ENCODE measurements at places on chromosomes 3 and 15.

DNA sequence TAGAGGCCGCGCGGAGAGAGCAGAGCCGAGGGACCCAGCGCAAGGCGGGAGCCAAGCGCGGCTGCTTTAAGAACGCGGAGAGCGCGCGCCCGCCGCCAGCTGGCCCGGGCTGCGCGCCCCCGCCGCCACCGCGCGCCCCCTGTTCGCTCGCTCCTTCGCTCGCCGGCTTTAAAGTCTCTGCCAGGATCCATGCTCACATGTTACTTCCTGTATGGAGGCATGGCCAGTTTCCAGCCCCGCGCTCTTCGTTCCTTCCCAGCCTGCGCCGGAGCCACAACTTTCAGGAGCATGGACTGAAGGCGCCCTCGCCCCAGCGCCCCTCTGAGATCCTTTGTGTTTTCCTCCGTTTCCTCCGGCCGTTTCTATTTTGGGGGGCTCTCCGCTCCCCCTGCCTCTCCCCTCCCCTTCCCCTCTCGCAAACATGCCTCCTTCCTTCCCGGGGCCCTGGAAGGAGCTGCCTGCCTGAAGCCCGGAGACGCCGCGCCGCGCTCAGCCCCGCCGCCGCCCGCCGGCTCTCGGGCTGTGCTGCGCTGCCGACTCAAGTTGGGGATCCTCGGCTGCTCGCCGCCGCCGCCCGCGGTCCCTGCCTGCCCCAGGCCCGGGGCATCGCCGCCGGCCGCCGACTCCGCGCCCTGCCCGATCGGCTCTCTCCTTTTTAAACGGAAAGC, at the start of gene PTPRG:
TSS of gene PTPRG (plus strand) at position 198 of the 668 bp plus-strand sequence. CDS start 717 bp downstream, outside the sequence.
- DNase-seq = peak; percentile 92

GRCh38 chr3:128316481-128316891, 150.2 kb downstream of the DNAJB8 start:
- no peak for DNase-seq

DNA sequence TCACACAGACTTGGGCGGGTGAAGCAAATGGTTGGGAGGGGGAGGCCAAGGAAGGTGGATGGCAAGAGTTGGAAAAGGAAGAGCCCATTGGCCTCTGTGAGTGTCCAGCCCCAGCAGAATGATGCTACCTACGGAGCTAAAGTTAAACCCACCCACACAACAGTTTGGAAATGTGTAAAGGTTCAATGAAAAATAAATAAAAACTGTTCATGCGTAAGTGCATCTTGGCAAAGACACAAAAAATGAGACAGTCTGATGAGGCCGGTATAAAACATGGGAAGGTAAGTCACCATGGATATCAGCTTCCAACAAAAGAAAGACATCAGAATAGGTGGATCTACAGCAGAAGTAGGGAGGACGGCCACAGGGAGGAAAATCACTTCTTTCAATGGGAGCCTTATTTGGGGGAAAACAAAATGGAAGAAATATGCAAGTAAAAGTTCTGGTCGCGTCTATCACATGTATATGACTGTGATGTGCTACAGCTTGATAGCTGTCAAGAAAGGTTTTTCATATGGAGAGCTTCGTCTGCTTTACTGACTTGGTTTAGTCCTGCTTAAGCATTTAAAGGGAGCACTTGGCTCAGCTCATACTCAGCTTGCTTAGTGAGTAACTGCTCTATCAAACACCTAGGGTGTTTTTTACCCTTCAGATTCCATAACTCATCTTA, 82.8 kb downstream of the TIGIT start:
- no peak for DNase-seq

DNA sequence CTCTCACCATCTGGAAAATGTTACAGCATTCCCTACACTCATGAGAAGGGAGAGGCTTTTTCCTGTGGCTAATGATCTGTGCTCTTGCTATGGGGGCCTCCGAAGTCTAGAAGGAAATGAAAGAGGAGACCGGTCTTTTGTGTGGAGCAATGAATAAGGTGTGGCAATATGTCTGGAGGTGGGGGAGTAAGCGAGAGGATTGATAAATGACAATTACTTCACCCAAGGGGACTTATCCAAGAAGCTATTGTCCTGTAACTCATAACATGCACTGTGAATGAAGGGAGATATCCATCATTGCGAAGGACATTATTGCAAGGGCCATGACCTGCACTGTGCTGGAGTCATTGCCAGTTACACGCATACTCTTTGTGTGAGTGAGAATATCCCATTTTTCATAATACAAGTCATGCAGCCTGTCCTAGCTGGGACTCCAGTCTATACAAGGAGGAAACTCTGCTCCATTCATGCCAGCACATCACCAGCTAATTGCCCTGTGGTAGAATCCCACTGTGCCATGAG, 37.7 kb upstream of the SYNPR start:
- DNase-seq = no peak

GRCh38 chr15:34336991-34337556, 507 bp downstream of the SLC12A6 start:
- no peak for DNase-seq

- DNase-seq = no peak
Observed at GRCh38 chr15:74540161-74540760, 759 bp upstream of the ARID3B start.

DNA sequence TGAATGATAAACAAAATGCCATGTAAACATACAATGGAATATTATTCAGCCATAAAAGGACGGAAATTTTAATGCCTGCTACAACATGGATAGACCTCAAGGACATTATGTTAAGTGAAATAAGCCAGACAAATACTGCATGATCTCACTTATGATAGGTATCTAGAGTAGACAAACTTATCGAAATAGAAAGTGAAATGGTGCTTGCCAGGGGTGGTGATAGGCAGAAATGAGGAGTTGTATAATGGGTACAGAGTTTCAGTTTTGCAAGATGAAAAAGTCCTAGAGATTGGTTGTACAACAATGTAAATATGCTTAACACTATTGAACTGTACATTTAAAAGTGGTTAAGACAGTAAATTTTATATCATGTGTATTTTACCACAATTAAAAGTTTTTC, 287.8 kb downstream of the ERC2 start:
- no peak for DNase-seq

- peak; percentile 71 for DNase-seq
Observed at GRCh38 chr3:95460274-95460673, 1354.1 kb upstream of the EPHA6 start.

GRCh38 chr15:100769043-100769974, 110.3 kb upstream of the ALDH1A3 start:
- no peak for DNase-seq

- DNase-seq = peak; percentile 87
Observed at GRCh38 chr3:16063603-16064002, 110.9 kb upstream of the GALNT15 start.

GRCh38 chr15:82551646-82552247, 11.5 kb upstream of the RPS17 start:
- DNase-seq = no peak

- DNase-seq = no peak
Observed at GRCh38 chr3:195149292-195150030, 121.5 kb downstream of the XXYLT1 start.

- no peak for DNase-seq
Observed at GRCh38 chr3:36827133-36827532, 62.8 kb upstream of the DCLK3 start.

DNA sequence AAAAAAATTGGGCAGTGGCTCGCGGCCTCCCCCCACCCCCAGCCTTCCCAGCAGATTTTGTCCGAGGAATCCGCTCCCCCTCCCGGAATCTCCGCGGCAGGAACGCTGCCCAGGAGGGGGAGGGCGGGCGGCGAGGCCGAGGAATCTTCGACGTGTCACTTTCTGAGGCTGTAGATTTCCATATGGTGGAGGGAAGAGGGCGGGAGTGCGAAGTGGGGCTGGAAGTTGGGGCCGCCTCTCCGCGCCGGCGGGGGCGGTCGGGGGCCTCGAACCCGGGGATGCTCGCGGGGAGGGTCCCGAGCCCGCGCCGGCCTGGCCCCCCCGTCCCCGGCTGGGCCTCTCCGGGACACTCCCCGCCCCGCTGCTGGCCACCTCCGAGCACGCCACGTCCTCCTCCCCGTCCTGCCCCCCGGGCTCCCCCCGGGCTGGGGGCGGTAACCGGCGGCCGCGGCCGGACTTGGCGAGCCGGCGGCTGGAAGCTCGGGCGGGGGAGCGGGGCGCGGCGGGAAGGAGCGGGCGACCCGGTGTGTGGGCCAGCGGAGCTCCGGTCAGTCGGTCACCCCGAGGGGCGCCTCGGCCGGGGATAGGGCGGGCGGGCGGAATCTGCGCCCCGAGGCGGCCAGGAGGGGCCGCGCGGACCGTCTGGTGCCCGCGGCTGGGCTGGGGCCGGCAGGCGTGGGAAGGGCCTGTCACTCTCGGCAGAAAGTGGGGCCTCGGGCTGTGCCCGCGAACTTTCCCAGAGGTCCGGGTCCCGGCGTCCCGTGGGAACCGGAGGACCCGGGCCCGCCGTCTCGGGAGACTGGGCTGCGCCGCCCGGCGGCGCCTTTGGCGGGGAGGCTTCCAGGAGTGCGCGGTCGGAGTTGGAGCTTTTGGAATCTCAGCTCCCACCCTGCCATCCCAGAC, 951 bp downstream of the FNDC3B start:
- peak; percentile 80 for DNase-seq

DNA sequence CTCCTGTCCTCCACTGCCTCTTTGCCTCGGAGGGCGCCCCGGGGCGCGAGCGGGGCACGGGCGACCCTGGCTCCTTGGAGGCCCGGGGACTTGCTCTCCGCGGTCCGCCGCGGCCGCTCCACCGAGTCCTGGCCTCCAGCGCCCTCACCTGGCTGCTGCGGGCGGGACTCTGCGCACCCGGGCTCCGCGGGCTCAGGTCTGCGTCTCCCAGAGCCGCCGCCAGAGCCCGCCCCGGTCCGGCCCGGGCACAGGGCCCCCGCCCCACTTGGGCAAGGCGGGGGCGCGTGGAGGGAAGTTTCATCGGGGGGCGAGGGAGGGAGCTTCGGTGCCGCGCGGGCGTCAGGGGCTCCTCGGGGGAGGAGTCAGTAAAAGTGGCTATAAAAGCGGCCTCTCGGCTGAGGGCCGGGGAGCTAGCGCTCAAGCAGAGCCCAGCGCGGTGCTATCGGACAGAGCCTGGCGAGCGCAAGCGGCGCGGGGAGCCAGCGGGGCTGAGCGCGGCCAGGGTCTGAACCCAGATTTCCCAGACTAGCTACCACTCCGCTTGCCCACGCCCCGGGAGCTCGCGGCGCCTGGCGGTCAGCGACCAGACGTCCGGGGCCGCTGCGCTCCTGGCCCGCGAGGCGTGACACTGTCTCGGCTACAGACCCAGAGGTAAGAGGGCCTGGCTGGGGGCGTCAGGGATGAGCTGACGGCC, at the start of gene CEMIP:
TSS of gene CEMIP (plus strand) at position 407 of the 694 bp plus-strand sequence. CDS start 94,510 bp downstream, outside the sequence.
- DNase-seq = peak; percentile 93

DNA sequence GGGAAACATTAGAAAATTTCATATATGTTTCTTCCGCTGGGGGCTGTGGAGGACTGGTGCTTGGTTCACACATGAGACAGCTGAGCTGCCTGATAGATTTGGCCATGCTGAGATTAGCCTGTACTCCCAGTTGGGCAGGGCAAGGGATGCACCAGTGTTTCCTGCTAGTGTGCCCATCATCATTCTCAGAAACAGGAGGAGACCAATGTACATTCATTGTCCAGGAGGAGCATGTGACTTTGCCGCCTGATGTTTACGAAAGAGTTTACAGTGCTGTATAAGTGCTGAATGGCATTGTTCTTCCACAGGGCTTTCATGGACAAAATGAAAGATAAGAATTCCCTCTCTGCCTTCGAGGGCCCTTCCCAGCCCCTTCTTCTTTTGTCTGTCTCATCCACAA, 311.1 kb upstream of the THBS1 start:
- no peak for DNase-seq

DNA sequence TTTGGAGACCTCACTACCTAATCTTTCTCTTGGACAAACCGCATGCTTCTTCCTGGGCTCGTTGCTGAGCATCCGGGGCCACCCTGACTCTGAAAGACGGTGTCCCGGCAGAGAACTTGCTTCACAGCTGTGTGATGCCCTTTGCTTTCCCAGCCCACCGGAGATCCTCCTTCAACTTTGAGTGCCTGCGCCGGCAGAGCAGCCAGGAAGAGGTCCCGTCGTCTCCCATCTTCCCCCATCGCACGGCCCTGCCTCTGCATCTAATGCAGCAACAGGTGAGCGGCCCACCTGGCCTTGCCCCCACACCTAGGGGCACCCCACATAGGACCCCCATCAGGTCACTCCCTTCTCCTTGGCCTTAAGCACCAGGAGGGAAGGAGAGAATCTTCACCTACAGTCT, 37.7 kb downstream of the CHDH start:
- no peak for DNase-seq

- peak; percentile 48 for DNase-seq
Observed at GRCh38 chr15:76168237-76168984, 108.6 kb downstream of the TMEM266 start.

GRCh38 chr15:70748281-70748747, 15.0 kb downstream of the UACA start:
- no peak for DNase-seq

Data from NCI-H446 (cell line).